ENCODE measurements at places on chromosomes 6 and 20.

DNA sequence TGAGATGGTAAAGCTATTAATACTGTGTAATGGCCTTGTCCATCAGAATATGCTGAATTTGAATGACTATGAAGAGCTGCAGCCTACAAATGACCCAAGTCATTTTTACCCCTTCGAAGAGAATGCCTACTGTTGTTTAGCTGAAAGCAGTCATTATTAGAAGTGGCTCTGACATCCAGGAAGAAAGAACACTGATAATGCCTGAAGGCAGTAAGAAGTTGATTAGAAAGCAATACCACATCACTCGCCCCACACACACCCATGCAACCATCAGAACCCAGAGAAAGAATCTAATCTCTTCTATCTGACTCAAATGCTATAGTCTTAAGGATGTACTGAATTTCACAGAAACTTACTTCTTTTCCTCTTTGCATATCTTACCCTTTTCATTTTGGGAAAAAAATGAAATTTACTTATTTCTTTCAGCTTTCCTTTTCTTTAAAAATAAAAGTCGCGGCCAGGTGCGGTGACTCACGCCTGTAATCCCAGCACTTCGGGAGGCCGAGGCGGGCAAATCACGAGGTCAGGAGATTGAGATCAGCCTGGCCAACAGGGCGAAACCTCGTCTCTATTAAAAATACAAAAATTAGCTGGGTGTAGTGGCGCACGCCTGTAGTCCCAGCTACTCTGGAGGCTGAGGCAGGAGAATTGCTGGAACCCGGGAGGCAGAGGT is 61.0 kb downstream of the ARHGAP18 start:
- no peak for DNase-seq

DNA sequence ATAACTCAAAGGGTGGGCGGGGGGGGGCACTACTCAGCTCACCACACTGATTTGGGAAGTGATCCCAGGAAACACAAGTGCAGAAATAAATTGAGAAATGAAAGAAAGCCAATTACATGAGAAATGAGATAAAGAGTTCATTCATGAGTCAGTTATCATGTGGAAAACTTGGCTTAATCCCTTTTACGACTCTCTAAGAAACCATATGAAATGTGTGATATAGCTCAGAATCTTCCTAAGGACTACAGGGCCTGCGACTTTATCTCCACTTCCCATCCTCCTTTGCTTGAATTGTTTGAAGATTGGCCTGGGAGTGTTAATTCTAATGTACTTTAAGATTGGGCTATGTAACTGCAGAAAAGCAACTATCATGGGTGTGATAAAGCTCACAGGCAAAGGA is 3.6 kb upstream of the BTN2A2 start:
- no peak for DNase-seq

DNA sequence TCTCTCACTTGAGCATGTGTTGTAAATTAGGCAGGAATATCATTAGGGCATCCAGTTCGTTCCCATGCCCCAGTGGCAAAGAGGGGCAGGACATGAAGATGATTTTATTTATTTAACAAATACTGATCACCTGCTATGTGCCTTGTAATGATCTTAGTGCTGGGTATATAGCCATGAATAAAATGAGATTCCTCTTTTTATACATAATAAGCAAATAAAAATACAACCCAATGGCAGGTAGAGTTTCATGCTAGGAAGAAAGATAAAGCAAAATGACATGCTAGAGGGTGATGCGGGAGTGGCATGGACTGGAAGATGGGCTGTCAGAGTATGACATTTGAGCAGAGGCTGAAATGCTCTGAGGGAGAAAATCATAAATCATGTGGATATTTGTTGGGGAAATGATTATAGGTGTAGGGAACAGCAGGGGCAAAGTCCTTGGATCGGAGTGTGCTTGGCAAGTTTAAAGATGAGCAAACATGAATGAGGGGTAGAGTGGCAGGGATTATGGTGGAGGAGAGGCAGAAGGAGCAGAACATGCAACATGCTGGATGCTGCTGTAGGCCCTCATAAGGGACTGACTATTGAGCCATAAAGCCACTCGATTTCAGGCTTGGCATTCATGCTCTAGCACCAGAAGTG is 342.1 kb downstream of the PLCB1 start:
- no peak for DNase-seq

- DNase-seq: no peak
These were observed 149.8 kb downstream of the BTBD9 start for GRCh38 chr6:38489951-38490350.

- no peak for DNase-seq
These were observed 60.3 kb downstream of the KCNB1 start for GRCh38 chr20:49422161-49422560.

- DNase-seq: peak; percentile 78
These were observed 3.7 kb downstream of the OGFR start for GRCh38 chr20:62808211-62808865.

DNA sequence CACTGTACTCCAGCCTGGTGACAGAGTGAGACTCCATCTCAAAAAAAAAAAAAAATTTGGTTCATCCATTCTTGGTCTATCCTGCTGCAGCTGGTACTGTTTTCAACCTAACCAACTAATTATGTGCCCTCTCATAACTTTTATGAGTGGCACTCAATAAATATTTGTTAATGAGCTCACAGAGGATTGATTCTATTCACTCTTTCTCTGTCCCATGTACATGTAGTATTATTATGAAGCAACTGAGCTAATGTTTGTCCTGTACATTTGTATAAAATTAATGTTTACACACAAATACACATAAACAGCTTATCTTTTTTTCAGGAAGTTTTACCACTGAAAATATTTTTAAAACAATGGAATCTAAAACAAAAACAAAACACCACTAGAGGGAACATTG is 10.1 kb downstream of the RIPOR2 start:
- DNase-seq: no peak

DNA sequence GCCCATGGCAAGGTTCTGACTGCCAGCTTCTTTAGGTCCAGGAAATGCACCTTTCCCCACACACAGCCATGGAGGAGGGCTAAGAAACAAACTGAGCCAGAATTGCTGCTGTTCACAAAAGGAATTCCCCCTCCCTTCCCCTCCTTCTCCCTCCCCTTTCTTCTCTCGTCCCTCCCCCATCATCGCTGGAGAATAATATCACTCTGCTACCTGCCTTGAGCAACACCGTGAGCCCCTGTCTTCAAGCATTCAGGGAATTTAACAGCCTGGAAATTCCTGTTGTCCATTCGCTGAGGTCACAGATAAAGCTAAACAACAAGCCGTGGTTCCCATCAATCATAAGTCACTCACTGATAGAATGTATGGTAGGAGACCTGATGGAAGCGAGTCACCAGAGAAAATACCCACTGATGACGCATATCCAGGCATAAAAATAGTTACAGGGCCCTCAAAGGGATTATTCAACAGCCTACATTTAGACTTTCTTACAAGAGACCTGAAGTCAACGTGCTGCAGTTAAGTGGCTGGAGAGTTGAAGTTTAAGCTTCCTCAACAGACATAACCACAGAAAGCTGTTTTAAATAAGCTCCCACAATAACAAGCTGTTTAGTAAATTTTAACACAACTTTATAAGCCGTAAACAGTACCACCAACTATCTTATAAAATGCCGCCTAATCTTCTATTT is 59.7 kb downstream of the HIVEP2 start:
- DNase-seq: peak; percentile 91

DNA sequence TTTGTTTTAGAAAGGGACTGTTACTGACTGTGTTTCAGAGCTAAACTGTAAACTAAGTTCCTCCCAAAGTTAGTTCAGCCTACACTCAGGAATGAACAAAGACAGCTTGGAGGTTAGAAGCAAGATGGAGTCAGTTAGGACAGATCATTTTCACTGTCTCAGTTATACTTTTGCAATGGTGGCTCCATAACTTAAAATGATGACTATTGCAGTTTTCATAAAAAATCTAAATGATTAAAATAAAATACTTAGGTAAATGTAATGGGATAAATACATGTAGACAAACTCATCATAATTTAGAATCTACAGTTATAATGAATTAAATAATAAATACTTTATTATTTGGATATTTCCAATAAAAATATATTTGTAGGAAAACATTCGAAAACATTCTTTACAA is 590.6 kb downstream of the EPHA7 start:
- DNase-seq: no peak

- DNase-seq: no peak
These were observed 13.0 kb downstream of the RPRD1B start for GRCh38 chr20:38046572-38046971.

DNA sequence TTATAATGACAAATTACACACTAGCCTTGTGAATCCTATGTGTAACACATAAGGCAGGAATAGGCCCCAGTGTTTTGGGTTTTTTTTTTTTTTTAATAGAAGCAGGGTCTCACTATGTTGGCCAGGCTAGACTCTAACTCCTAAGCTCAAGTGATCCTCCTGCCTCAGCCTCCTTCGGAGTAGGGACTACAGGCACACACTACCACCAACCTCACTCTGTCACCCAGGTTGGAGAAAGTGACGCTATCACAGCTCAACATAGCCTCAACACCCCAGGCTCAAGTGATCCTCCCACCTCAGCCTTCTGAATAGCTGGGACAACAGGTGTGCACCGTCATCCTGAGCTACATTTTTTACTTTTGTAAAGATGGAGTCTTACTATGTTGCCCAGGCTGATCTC is 205.8 kb upstream of the RREB1 start:
- no peak for DNase-seq

GRCh38 chr6:25640891-25641290 is 11.1 kb upstream of the SCGN start:
- no peak for DNase-seq

All from CD4-positive, alpha-beta T cell treated with Interleukin-21 for 1 hour (primary cell).